Inflammatory macrophage treated with lipopolysaccharide for 1 hour (primary cell): ENCODE measurements at places on chromosomes 3 and 15.

DNA sequence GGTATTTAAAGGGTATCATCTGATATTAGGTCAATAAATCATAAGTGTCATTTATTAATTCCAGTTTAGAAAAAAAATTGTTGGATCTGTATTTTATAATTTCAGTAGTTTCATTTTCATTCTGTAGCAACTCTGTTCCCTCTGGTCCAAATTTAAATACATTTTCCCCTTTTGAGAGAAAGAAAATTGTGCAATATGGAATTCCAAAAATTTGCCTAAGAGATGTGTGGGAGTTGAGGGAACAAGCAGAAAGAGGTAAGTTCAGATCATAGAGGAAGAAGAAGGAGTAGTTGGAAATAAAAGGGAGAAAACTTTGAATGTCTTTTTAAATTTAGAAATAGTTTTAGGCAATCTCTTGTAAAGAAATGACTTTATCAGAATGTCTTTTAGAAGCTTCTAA, 48.9 kb upstream of the MME start:
- DNase-seq = peak; percentile 70

- DNase-seq = no peak
Observed at GRCh38 chr3:20095470-20095869, 55.2 kb downstream of the KAT2B start.

GRCh38 chr3:101381809-101382208, 61.4 kb upstream of the IMPG2 start:
- peak; percentile 40 for DNase-seq

- DNase-seq = peak; percentile 33
Observed at GRCh38 chr3:9676785-9677184, 26.8 kb upstream of the CPNE9 start.
